ENCODE measurements at places on chromosomes 11 and 22. TPM values are rescaled to one million over a fixed set of nuclear protein-coding genes. Genes with fewer than 3 reads are reported as not detected.

The DDTL gene
- 1.0 TPM for total RNA-seq

The MS4A12 gene
- total RNA-seq, result not detected

The TRPM5 gene
- not detected for total RNA-seq

The RIBC2 gene
- 0.55 TPM for total RNA-seq

The CRYBB3 gene
- total RNA-seq, result 0.97 TPM

The CSNK2A3 gene
- total RNA-seq, result 3.9 TPM

The RIMBP3C gene
- not detected for total RNA-seq

The TMPRSS4 gene
- total RNA-seq, result not detected

The OR51B2 gene
- not detected for total RNA-seq

The RFPL1 gene
- not detected for total RNA-seq

The F2 gene
- total RNA-seq, result not detected

The P4HA3 gene
- total RNA-seq, result 5.8 TPM

- H3K4me3 ChIP-seq, result no peak overlapping the region
- no peaks in the 10 kb centered on the region for H3K4me1 ChIP-seq
- H3K27me3 ChIP-seq, result no peaks in the 10 kb centered on the region
- H3K36me3 ChIP-seq, result no peaks in the 10 kb centered on the region
Measured at GRCh38 chr11:117670924-117671323, 126.1 kb downstream of the DSCAML1 start.

DNA sequence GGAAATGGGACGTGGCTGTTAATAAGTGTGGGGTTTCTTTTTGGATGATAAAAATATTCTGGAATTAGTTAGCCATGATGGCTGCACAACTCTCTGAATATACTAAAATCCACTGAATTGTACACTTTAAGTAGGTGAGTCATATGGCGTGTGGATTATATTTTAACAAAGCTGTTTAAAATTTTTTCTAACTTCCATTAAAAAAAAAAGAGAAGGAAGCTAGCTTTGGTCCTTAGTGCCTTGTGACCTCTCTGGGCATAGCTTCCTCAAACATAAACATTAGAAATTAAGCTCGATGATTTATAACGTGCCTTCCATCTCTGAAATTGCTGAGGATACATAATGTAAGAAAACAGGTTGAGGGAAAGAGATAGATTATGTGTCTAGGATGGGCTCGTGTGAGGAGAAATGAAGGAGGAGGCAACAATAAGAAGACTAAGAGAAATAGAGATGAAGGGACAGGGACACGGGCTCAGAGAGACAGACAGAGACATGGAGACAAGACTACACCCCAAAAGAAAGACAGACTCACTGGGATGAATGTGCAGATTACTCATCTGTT is 20.0 kb downstream of the IRAG1 start:
- H3K4me1 ChIP-seq, result peaks cover 22% of the 10 kb centered on the region
- H3K27ac ChIP-seq, result peak overlapping the region; percentile 73
- no peak overlapping the region for H3K4me3 ChIP-seq
- H3K27me3 ChIP-seq, result no peaks in the 10 kb centered on the region
- DNase-seq, result no peak

- no peaks in the 10 kb centered on the region for H3K27me3 ChIP-seq
- no peaks in the 10 kb centered on the region for H3K36me3 ChIP-seq
- H3K4me1 ChIP-seq, result no peaks in the 10 kb centered on the region
- no peak overlapping the region for H3K4me3 ChIP-seq
Measured at GRCh38 chr22:48874956-48875355, 952.7 kb downstream of the BRD1 start.

- H3K4me1 ChIP-seq, result no peaks in the 10 kb centered on the region
- H3K36me3 ChIP-seq, result peaks cover 3% of the 10 kb centered on the region
- no peak overlapping the region for H3K27ac ChIP-seq
- H3K27me3 ChIP-seq, result no peaks in the 10 kb centered on the region
- H3K4me3 ChIP-seq, result no peak overlapping the region
Measured at GRCh38 chr11:8693010-8693551, 10.5 kb downstream of the RPL27A start.

DNA sequence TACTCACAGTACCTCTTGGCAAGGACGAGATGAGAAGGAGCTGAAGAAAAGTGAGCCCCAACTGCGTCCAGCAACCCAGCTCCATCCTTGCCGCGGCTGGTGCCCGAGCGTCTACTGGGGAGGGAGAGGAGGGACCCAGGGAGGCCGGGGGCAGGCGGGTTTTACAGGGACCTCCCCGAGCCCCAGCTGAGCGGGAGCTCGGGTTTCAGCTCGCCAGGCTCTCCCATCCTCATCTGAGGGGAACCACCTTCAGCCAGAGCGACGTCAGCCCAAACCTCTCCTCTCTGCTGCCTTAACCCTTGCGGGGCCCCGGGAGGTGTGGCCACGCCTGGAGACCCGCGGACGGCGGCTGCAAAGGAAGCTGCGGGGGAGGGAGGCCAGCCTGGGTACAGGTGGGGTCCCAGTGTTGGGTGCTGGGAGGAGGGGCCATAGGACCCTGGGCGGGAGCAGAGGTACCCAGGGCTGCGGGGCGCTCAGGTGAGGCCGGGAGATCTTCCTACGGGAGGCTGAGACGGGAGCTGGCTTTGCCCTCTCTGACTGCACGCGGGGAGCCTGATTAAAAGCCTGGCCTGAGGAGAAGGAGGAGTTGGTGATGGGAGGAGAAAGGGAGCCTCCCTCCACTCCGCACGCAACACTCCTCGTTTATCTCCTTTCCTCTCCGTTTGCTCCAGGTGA is at the start of gene PAMR1:
TSS of gene PAMR1 (minus strand) at position 116 of the 675 bp plus-strand sequence. CDS start at position 85, 31 bp downstream.
- H3K27me3 ChIP-seq, result no peaks in the 10 kb centered on the region
- H3K4me1 ChIP-seq, result peaks cover 5% of the 10 kb centered on the region
- no peaks in the 10 kb centered on the region for H3K36me3 ChIP-seq
- DNase-seq, result peak; percentile 84

DNA sequence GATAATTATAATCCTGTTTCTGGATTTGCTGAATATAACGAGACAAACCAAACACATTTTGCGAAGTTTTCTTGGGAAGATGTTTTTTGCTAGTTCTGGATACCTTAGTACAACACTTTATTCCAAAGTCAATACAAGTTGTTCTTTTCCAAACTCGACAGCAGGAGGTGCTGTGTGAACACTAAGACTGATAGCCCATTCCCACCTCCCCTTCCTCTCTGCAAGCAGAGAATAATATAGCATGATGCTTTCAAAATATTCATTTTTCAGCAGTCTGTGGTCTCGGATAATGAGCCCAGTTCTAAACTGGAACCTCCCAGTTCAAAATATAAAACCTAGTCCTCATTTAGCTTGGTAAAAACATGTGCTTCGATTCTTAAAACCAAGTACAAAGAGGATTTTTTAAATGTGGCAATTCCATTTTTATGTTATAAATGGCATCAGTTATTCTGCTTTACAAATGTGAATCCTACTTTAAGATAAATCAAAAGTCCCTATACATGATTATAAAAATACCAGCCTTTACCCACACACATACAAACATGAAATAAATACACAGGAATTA is 129.1 kb downstream of the DCDC1 start:
- no peak for DNase-seq
- H3K4me3 ChIP-seq, result no peak overlapping the region
- H3K27ac ChIP-seq, result no peak overlapping the region
- H3K27me3 ChIP-seq, result no peaks in the 10 kb centered on the region
- no peaks in the 10 kb centered on the region for H3K4me1 ChIP-seq

GRCh38 chr11:129935723-129936122 is 40.3 kb upstream of the NFRKB start:
- H3K27ac ChIP-seq, result no peak overlapping the region
- no peaks in the 10 kb centered on the region for H3K27me3 ChIP-seq
- peaks cover 5% of the 10 kb centered on the region for H3K36me3 ChIP-seq
- H3K4me3 ChIP-seq, result no peak overlapping the region
- no peak for DNase-seq

DNA sequence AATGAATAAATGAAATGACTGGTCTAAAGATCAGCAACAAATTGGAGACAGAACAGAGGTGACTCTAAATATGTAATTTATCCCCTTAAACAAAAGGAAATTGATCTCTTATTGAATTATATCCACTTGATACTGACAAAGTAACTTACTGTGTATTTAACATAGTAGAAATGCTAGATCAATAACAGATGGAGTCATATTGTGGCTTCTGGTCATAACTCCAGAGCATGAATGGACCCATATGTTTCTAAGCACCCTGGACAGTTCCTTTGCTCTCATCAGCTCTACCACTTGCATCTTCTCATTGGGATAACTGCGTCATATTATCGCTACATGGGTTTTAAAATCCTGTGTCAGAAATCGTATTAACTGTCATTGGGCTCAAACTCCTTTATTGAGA is 222.3 kb downstream of the ETS1 start:
- H3K4me3 ChIP-seq, result no peak overlapping the region
- H3K27ac ChIP-seq, result no peak overlapping the region
- DNase-seq, result no peak
- no peaks in the 10 kb centered on the region for H3K36me3 ChIP-seq

DNA sequence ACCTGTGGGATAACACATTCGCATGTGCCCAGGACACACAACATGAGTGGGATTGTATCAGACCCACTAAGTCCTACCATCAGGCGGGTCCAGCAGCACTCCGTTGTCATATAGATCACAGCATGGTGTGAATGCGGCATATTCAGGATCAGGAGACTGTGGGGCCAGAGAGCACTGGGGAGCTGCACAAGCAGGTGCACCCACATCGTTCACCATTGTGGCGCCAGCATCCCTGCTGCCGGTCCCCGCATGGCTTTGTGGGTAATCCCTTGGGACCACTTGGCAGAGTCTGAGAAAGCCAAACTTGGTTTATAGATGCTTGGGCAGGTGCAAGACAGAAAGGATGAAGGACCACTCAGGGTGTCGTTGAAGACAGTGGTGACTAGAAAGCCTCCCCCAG is 201.6 kb upstream of the B3GAT1 start:
- H3K4me3 ChIP-seq, result no peak overlapping the region
- no peak for DNase-seq
- no peaks in the 10 kb centered on the region for H3K4me1 ChIP-seq
- no peaks in the 10 kb centered on the region for H3K27me3 ChIP-seq

DNA sequence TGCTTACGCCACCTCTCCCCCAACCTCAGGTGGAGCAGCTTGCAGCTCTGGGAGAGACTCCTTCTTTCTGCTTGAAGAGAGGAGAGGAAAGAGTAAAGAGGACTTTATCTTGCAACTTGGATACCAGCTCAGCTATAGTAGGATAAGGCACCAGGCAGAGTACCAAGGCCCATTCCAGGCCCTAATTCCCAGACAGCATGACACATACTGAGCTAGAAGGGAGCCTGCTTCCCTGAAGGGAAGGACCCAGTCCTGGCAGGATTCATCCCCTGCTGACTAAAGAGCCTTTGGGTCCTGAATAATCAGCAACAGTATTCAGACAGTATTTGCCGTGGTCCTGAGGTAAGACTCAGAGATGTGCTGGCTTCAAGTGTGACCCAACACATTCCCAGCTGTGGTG is 41.4 kb downstream of the PPME1 start:
- no peak for DNase-seq
- H3K27me3 ChIP-seq, result no peaks in the 10 kb centered on the region
- no peaks in the 10 kb centered on the region for H3K4me1 ChIP-seq
- H3K36me3 ChIP-seq, result peaks cover 2% of the 10 kb centered on the region

- no peaks in the 10 kb centered on the region for H3K36me3 ChIP-seq
- no peak overlapping the region for H3K4me3 ChIP-seq
- H3K27ac ChIP-seq, result no peak overlapping the region
- no peaks in the 10 kb centered on the region for H3K4me1 ChIP-seq
Measured at GRCh38 chr22:32696089-32696488, 105.4 kb upstream of the TIMP3 start.

- H3K4me1 ChIP-seq, result no peaks in the 10 kb centered on the region
- no peak overlapping the region for H3K27ac ChIP-seq
- peaks cover 3% of the 10 kb centered on the region for H3K27me3 ChIP-seq
- no peak overlapping the region for H3K4me3 ChIP-seq
Measured at GRCh38 chr11:121246021-121246768, 46.4 kb upstream of the SC5D start.

GRCh38 chr11:73141031-73141308 is 1.1 kb downstream of the FCHSD2 start:
- H3K27ac ChIP-seq, result no peak overlapping the region
- no peaks in the 10 kb centered on the region for H3K4me1 ChIP-seq

GRCh38 chr11:30143098-30143705 is 87.6 kb upstream of the FSHB start:
- no peaks in the 10 kb centered on the region for H3K36me3 ChIP-seq
- H3K4me3 ChIP-seq, result no peak overlapping the region
- no peak for DNase-seq
- H3K27ac ChIP-seq, result no peak overlapping the region

DNA sequence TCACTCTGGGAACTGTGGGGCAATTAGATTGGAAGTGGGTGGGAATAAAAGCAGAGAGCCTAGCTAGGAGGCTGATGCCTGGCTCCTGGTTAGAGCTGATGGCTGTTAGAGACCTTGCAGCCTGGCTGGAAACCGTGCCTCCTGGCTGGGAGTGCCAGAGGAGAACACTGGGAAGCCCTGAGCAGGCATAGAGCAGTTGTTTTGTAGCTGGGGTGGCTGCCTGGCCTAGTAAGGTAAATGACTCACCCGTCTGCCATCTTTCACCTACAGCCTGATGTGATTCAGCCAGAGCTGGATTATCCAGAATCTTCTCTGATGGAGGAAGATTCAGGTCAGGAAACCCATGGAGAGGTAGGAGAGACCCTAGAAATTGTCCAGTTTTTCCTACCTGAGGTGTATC is 6.1 kb downstream of the UQCR10 start:
- H3K4me1 ChIP-seq, result no peaks in the 10 kb centered on the region
- no peak for DNase-seq
- no peaks in the 10 kb centered on the region for H3K27me3 ChIP-seq
- H3K4me3 ChIP-seq, result no peak overlapping the region
- no peak overlapping the region for H3K27ac ChIP-seq

- DNase-seq, result peak; percentile 65
- H3K36me3 ChIP-seq, result no peaks in the 10 kb centered on the region
- H3K4me3 ChIP-seq, result no peak overlapping the region
- no peaks in the 10 kb centered on the region for H3K4me1 ChIP-seq
- H3K27ac ChIP-seq, result no peak overlapping the region
Measured at GRCh38 chr11:115869780-115870431, 365.7 kb upstream of the CADM1 start.

- no peak overlapping the region for H3K27ac ChIP-seq
- no peak overlapping the region for H3K4me3 ChIP-seq
- H3K36me3 ChIP-seq, result no peaks in the 10 kb centered on the region
- DNase-seq, result no peak
- H3K27me3 ChIP-seq, result no peaks in the 10 kb centered on the region
Measured at GRCh38 chr22:50716290-50717024, 21.5 kb upstream of the ACR start.

GRCh38 chr11:41308286-41308685 is 151.2 kb downstream of the LRRC4C start:
- DNase-seq, result no peak
- H3K27ac ChIP-seq, result no peak overlapping the region
- H3K4me1 ChIP-seq, result no peaks in the 10 kb centered on the region
- H3K27me3 ChIP-seq, result no peaks in the 10 kb centered on the region
- H3K36me3 ChIP-seq, result no peaks in the 10 kb centered on the region

- H3K27ac ChIP-seq, result no peak overlapping the region
- no peak overlapping the region for H3K4me3 ChIP-seq
- H3K4me1 ChIP-seq, result no peaks in the 10 kb centered on the region
Measured at GRCh38 chr11:15276621-15277020, 161.9 kb downstream of the INSC start.

All from aorta (tissue), 5 donors.